Choroid plexus epithelial cell (primary cell): ENCODE measurements at places on chromosomes 13 and 19.

DNA sequence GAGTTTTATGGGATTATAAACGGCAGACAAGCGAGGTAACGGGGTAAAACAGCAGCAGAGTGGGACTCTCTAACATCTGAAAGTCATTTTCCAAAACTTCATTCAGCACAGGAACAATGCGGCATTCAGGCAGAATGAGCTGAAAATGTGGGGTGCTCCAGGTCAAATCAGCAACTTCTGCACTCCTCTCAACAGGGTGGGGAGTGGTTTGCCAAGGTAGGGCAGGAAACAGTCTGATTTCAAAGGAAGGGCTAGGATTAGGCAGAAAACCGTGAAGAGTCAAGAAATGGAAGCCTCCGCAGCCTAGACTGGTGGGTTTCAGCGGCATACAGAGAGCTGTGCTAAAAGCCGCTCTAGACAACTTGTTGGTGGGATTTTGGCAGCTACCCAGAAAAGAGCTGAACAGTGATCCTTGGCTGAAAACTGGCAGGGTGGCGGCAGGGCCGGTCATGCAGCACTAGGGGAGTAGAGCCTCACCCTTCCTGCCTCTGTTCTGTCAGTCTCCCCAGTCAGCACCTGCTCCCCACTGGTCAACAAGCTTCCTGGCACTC is 154.2 kb upstream of the KLF12 start:
- DNase-seq = no peak

DNA sequence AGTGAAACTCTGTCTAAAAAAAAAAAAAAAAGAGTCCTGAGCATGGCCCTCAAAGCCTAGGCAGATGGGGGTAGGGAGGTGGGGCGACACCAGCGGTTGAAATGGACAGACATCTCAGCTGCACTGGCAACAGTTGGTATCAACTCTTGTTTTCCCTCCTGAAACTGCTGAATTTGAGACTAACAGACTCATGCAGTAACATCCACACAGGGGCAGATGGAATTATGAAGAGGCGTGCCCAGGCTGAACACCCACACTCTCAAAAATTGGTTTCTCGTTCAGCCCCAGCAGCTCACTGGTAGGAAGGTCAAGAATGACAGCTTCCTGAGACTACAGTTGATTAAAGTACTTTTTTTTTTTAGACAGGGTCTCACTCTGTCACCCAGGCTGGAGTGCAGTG is 24.1 kb downstream of the PBX4 start:
- DNase-seq = peak; percentile 17

DNA sequence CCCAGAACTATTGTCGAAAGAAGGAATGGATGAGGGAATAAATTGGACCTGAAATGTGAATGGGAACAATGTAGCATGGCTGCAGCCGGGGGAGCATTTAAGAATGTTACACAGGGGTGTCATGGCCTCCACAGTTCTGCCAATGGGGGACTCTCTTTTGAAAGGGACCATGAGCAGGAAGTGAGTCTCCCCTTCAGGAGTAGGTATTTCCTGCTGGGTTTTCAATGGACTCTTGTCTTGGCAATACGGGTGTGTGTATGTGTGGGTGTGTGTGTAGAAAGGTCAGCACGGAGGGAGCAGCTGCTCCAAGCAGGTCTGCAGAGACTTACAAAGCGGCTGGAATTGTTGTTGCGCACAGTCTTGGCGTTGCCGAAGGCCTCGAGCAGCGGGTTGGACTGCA is 24.4 kb downstream of the MYO1F start:
- DNase-seq = peak; percentile 54

DNA sequence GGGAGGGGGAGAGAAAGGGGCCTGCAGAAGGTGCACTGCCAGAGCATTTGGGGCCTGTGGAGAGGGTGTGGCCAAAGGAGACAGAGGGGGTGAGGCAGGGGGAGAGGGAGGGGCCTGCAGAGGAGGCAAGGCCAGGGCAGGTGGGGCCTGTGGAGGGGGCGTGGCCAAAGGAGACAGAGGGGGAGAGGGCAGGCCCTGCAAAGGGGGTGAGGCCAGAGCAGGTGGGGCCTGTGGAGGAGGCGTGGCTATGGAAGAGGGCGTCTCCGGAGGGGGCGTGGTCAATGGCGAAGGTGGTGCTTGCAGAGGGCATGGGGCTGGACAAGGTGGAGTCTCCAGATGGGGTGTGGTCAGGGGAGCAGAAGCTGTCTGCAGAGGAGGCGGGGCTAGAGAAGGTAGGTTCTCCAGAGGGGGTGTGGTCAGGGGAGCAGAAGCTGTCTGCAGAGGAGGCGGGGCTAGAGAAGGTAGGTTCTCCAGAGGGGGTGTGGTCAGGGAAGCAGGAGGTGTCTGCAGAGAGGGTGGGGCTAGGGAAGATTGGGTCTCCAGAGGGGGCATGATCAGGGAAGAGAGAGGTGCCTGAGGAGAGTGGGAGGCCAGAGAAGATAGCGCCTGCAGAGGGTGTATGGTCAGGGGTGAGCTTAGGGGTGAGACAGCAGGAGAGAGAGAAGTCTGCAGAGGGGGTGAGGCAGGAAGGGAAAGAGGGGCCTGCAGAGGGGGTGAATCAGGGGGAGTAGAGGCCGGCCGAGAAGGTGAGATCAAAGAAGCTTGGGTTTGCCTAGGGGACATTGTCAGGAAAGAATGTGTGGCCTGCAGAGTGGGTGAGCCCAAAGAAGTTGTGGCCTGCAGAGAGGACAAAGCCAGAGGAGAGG is 3.4 kb downstream of the PRR36 start:
- peak; percentile 47 for DNase-seq

DNA sequence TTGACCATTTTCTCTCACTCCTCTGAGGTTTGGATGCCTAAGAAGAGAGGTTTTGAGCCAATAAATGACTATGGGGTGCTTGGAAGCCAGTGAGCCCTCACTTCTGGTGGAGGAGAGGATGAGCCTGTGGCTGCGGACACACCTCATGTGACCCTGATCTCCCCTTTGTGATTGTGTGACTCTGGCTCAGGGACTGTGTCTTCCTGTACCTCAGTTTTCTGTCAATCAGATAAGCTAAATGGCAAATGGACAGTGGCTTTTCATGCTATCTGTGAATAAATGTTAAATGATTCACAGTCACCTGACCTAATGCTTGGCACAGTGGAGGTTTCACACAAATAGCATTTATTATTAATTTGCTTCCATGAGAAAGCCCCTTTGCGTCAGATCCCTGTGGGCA is 2.7 kb downstream of the PSG8 start:
- DNase-seq = peak; percentile 5

DNA sequence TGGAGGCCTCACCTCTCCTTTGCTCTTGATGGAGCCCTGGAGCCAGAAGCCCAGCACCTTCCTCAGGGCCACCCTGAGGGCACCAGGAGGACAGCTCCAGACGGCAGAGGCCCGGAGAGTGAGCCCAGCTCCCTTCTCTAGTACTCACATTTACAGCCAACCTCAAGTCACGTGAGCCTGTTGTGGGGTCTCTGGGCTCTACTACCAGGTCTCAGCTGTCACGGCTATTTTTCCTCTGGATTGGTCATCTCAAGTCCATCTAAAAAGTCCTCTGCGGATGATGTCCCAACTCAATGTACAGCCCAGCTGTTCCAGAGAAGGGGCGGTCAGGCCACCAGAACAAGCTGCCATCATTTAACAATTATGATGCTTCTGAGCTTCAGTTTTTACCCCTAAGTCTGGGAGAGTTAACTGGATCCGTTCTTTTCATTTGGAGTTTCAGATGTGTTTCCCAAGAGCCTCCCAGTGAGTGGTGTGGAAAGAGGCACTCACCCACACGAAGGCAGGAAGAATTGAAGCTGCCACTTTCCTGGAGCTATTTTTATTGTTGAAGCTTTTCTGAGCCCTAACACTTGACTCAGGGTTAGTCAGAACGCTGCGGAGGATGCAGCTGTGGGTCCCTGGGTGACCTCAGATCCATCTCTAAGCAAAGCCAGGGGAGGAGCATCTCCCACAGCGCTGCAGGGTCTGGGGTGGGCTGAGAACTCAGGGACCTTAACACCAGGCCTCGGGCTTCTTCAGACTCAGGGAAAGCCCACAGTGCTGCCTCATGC is 143.5 kb upstream of the UBL3 start:
- DNase-seq = peak; percentile 3

GRCh38 chr19:1766800-1767352 is 13.6 kb downstream of the ONECUT3 start:
- DNase-seq = no peak

DNA sequence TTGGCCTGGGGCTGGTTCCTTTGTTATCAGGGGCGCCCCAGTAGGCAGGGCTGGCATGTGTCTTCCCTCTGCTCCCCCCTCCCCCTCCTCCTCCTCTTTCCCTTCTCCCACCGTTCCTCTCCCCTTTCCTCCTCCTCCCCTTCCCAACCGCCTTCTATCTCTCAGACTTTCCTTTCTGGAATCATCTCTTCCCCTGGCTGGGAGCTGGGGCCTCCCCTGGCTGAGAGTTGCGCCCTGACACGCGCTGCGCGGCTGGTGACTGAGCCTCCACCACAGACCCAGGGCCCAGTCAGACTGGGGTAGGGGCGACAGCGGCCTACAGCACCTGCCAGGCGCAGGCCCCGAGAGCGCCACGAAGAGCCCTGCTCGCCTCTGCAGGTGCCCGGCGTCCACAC is 2.8 kb downstream of the PNMA8B start:
- DNase-seq = no peak

- no peak for DNase-seq
Measured at GRCh38 chr13:51557438-51557837, 26.8 kb upstream of the WDFY2 start.

- no peak for DNase-seq
Measured at GRCh38 chr13:24563087-24563486, 50.5 kb upstream of the PARP4 start.

DNA sequence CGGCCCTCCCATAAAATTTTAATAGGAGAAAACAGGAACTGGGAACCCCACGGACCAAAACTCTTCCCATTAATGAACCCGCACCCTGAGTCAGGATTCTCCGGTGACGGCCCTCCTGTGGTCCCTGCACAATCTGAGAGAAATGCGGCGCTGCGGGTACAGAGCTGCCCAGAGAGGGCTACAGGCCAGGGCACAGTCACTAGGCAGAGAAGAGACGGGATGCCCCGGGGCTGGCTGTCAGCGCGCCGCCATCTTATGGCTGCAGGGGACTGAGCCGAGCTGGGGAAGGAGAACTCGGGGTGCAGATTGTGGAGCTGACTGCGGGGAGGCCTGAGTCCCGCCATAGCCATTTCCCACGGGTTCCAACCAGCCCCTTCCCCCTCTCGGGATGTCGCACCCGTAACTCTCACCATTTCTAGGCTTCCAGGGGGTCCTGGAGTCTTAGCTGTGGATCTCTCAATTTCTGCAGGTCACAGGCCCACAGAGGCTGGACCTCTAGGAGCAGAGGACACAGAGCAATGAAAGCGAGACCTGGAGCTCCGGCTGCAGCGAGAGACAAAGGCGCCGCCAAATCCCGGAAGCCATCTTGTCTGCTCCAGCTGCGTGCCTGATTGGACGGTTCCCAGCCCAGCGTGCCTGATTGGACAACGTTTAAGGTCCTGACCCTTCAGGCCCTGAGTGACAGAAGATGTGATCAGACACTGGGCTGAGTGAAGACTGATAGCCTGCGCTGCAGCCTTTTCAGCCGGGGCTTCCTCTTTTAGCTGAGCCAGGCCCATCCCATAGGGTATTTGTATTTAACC is at the start of gene ZNF675:
Gene ZNF675, minus strand, starts transcription at position 592 of the 803 bp plus-strand sequence. Its CDS starts 179 bp downstream, at position 413.
- DNase-seq = peak; percentile 95

DNA sequence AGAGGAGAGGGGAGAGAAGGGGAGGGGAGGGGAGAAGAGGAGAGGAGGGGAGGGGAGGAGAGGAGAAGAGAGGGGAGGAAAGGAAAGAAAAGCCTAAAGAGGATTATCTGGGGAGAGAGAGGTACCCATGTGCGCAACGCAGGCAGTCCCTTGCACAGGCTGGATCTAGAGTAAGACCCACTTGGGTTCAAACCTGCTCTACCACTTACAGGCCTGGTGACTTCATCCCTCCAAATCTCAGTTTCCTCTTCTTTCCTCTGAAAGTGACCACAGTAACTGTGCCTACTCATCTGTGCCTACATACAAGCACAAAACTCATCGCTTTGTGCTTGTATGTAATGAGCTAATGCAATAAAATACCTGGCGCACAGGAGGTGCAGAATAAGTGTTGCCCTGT is 732 bp upstream of the MAP1S start:
- DNase-seq = no peak

GRCh38 chr19:58578012-58578925 is 5.1 kb upstream of the MZF1 start:
- no peak for DNase-seq

DNA sequence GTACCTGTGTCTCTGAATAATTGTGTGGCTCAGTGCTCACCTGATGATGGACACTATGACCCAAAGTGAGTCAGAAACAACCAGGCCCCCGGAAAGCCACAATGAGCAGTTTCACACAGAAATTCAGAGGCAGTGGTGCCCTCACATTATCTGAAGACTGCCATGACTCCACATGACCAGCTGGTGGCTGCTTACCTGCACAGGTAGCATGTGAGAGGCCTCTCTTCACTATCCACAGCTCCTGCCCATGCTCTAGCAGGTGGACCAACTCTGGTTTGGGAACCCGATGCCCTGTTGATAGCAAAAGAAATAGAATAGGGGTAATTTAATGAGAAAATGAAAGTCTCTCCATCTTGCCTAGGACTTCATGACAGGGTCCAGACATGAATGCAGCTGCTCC is 7.2 kb downstream of the ZNF550 start:
- no peak for DNase-seq

GRCh38 chr19:47209319-47210179 is 21.4 kb downstream of the BBC3 start:
- DNase-seq = no peak

- peak; percentile 93 for DNase-seq
Measured at GRCh38 chr19:1177322-1178114, 3.5 kb upstream of the SBNO2 start.

GRCh38 chr13:90477216-90477615 is 870.3 kb upstream of the MIR17HG start:
- peak; percentile 23 for DNase-seq

DNA sequence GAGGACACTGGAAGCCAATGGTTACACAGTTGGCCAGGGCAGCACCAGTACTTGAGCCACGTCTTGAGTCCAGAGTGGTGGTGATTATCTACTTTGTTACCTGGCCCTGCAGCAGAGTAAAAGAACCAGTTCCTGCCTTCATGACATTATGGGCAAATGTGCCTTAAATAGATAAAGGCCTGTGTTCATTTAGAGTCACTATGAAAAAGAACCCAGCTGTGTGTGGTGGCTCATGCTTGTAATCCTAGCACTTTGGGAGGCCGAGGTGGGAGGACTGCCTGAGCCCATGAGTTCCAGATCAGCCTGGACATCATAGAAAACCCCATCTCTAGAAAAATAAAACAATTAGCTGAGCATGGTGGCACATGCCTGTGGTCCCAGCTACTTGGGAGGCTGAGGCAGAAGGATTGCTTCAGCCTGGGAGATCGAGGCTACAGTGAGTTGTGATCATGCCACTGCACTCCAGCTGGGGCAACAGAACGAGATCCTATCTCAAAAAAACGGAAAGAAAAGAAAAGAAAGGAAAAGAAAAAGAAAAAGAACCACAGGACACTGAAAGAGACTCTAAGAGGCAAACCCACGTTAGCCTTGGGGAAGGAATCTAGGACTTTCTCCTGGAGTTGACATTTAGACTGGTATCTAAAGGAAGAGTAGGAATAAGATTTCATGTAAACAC is 3.4 kb upstream of the IRF2BP1 start:
- DNase-seq = no peak

DNA sequence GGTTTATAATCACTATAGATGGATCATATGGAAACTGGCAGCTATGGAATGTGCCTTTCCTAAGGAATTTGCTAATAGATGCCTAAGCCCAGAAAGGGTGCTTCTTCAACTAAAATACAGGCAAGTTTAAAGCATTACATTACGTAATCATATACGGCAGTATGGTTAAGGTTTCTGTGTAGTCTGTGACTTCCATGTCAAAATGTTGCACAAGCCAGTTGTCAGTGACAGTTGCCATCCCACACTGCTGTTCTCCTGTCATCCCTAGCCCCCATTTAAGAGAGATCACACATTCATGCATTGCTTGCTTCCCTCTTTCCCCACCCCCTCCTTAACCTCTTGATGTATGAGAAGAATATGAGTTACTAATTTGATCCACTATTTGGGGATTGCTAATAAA is 47.3 kb downstream of the BRCA2 start:
- no peak for DNase-seq
